ENCODE measurements at places on chromosomes 3 and 15.

DNA sequence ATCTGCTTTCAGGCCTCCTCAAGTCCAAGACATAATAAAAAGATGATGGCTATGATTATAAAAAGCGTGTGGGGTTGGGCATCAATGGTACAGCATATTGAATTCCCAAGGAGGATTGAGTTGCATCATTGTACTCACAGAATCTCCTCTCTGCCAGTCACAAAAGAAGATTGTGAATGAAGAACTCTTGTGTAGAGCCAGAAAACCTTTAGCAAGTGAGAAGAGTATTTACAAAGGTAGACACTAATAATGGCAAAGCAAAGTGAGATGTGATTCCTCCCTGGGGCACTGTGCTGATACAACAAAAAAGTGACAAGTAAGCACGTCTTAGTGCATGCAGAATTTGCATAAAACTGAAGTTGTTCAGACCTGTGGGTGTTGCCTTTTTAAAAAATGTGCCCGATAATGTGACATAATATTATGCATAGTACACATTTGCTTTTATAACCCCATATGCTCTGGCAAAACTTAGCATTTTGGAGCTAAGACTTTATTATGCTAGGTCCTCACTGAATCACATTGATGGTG, 291.2 kb upstream of the TBC1D5 start:
- no peak for DNase-seq

DNA sequence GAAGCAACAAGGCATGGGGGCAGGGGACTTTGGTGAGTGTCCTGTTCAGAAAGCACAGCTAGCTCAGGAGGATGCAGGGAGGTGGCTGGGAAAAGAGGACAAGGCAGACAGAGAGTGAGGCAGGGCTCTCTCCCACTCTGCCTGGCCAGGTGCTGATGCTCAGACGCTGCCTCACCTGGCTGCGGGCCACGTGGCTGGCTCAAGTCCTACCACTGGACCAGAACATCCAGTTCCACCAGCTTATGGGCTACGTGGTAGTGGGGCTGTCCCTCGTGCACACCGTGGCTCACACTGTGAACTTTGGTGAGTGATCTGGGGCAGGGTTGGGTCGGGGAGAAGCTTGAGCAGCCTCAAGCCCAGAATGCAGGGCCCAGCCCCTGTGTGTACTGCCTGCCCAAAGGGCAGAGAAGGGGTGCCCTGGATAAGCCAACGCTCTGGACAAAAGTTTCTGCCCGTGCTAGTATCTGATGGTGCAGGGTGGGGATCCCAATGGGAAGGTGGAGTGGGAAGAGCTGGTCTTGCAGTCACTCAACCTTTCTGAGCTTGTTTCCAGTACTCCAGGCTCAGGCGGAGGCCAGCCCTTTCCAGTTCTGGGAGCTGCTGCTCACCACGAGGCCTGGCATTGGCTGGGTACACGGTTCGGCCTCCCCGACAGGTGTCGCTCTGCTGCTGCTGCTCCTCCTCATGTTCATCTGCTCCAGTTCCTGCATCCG, 20.9 kb downstream of the NOX5 start:
- no peak for DNase-seq

GRCh38 chr3:107235928-107236315, 141.3 kb upstream of the CCDC54 start:
- peak; percentile 29 for DNase-seq

GRCh38 chr3:78148986-78149717, 1109.3 kb downstream of the ROBO2 start:
- DNase-seq = no peak

DNA sequence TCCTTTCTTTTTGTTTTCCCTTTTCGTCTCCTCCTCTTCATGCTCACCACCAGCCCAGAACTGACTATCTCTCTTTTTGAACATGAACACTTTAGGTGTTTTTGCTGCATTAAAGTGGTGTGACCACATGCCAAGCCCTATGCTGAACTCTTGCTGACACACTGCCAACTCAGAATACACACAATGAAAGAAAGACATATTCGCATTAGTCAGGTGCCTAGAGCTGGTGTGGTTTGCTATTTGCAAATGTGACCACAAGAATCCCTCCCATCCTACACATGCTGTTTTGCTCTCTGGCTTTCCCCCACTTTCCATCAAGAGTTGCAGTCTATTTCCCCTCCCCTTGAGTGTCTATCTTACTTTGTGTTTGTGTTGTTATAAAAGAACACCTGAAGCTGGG, 967.8 kb upstream of the CFAP20DC start:
- peak; percentile 36 for DNase-seq

DNA sequence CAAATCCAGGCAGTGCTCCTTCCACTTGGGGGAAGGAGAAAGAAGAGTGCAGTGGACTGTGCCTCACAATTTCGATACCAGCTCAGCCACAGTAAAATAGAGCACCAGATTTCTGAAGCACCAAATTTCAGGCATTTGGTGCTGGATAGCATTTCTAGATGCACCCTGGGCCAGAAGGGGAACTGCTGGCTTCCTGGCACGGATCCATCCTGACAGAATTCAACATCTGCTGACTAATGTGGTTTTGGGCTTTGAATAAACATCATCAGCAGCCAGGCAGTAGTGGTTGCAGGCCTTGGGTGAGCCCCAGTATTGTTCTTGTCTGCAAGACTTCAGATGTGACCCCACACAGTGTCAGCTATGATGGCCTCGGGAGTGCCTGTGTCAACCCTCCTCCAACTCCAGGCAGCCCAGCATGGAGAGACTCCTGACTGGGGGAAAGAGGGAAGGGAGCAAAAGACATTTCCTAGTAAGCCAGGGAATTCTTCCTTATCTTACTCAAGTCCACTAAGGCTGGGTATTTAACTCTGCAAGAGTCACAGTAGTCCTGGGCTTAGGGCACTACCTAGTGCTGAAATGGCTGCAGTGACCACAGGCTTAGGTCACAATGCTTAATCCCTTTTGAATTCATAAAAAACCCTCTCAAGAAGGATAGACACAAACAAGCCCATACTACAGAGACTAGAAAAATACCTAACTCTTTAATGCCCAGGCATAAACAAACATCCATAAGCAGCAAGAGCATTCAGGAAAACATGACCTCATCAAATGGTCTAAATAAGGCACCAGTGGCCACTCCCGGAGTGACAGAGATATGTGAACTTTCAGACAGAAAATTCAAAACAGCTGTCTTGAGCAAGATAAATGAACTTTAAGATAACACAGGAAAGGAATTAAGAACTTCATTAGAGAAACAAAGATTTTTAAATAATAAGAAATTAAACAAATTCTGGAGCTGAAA, 74.7 kb downstream of the SPATA16 start:
- no peak for DNase-seq
